CD4-positive, alpha-beta T cell (primary cell): ENCODE measurements at places on chromosomes 5 and 9.

GRCh38 chr9:21357479-21358460 is 7.1 kb upstream of the IFNA6 start:
- DNase-seq = no peak

DNA sequence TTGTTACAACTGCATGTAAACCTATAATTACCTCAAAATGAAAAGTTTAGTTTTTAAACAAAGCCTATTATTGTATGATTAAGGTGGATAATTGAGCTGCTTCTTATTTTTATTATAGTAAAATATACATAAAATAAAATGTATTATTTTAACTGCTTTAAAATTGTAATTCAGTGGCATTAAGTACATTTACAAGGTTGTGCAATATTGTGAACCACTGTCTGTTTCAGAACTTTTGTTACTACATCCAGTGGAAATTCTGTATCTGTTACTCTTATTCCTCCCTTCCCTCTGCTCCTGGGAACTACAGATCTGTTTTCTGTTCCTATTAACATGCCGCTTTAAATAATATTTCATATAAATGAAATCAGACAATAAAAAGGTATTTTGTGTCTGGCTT is 37.1 kb downstream of the ITGA1 start:
- no peak for DNase-seq

GRCh38 chr9:33690143-33690933 is 105.0 kb upstream of the PRSS3 start:
- no peak for DNase-seq

DNA sequence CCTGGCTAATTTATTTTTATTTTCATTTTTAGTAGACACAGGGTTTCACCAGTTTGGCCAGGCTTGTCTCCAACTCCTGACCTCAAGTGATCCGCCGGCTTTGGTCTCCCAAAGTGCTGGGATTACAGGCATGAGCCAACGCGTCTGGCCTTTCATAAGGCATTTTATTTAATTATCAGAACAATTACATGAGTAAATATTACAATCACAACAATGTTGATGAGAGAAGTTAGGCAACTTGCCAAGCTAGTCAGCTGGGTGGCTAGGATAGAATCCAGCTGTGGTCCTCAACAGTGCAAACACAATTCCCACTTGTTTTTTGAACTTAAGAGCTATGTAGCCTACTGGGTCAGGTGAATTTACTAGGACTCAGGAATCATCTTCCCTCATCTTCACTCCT is 22.0 kb downstream of the C9orf57 start:
- no peak for DNase-seq

GRCh38 chr9:36140086-36141084 is 3.9 kb downstream of the GLIPR2 start:
- DNase-seq = no peak

GRCh38 chr9:1738511-1739100 is 276.5 kb upstream of the SMARCA2 start:
- DNase-seq = no peak

DNA sequence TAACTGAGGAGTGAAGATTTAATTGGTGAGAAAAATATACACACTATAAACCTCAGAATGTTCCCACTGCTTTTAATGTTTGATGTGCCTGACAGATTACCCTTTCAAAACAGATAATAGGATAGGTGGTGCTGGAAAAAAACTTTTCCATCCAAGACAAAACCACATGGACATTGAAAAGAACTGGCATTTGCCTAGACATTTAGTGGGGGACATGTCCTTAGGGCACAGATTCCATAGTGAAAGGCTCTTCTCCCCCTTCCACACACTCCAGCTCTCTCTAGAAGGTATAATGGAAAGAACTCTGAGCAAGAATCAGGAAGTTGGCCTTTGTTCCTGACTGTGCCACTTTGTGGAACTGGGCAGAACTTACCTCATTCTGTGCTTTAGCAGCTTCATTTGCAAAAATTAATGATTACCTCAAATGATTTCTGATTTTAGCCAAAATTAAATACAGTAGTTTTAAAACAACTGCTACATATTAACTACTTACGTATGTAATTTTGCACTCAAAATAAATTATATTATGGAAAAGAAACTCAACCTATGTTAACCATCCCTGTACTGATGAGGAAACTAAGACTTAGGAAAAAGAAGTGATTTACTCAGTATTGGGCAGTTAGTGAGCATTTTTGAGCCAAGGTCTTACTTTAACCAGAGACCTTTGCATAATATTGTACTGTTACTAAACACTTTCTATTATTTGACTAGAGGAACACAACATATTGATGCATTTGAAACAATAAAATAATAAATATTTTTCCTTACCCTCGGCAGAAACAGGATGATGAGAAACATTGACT is 43.3 kb downstream of the TMC1 start:
- no peak for DNase-seq

- DNase-seq = no peak
These were observed 324.7 kb downstream of the TLE4 start for GRCh38 chr9:79896390-79896980.

- DNase-seq = no peak
These were observed 626.4 kb upstream of the NUDT12 start for GRCh38 chr5:104189031-104189430.

- no peak for DNase-seq
These were observed 10.0 kb downstream of the NAIF1 start for GRCh38 chr9:128056887-128057723.

- no peak for DNase-seq
These were observed 12.4 kb downstream of the SLC36A1 start for GRCh38 chr5:151459680-151460324.

GRCh38 chr5:140117523-140117922 is 3.6 kb downstream of the PURA start:
- DNase-seq = no peak

DNA sequence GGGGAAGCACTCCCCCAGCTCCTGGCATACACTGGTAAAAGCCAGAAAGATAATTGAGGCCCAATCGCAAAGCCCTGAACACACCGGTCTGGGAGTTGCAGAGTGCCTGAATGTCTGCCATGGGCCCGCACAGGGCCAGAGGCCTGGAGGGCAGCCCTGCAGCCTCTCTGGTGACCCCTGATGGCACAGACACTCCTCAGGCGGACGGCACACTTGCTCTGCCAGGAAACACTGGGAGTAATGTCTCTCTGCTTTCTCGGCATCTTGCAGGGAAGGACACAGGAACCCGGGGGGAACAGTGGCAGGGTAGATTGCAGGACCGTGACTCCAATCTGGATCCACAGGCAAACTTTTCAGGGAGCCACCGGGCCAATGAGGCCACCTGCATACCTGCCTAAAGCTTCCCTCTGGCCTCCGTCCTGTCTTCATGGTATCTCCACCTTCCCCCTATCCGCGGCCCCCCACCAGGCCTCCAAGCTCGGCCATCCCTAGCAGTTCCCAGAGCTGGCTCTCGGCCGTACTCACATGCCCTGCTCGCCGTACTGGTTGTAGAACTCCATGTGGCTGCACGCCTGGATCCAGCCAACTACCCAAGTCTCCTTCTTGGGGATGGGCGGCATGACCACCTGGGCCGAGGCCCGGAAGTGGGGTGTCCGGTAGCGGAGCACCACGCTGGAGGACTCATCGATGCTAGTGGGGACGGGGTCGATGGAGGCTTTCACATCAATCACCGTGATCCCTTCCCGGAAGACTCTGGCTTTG is 797 bp downstream of the FAM78A start:
- DNase-seq = peak; percentile 54

DNA sequence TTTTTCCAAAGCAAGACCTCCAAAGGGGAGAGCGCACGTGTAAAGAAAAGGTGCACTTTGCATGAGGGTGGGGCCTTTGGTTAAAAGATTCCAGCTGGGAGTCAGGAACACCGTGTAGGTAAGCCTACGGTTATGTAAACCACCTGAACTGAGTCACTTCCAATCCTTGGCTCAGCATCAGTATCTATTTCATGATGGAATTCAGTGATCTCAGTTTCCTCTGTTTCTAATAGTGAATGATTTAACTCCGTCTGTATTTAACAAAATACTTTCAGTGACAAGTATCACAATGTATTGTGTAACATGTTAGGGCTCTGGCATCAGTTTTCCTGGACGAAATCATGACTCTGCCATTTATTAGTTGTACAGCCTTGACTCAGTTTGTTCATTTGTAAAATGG is 1.3 kb upstream of the SVEP1 start:
- no peak for DNase-seq

GRCh38 chr9:123749580-123750202 is 180.2 kb downstream of the DENND1A start:
- no peak for DNase-seq

GRCh38 chr5:132463811-132464155 is 26.8 kb downstream of the IRF1 start:
- no peak for DNase-seq

GRCh38 chr5:139251695-139252288 is 41.7 kb upstream of the MATR3 start:
- DNase-seq = no peak

DNA sequence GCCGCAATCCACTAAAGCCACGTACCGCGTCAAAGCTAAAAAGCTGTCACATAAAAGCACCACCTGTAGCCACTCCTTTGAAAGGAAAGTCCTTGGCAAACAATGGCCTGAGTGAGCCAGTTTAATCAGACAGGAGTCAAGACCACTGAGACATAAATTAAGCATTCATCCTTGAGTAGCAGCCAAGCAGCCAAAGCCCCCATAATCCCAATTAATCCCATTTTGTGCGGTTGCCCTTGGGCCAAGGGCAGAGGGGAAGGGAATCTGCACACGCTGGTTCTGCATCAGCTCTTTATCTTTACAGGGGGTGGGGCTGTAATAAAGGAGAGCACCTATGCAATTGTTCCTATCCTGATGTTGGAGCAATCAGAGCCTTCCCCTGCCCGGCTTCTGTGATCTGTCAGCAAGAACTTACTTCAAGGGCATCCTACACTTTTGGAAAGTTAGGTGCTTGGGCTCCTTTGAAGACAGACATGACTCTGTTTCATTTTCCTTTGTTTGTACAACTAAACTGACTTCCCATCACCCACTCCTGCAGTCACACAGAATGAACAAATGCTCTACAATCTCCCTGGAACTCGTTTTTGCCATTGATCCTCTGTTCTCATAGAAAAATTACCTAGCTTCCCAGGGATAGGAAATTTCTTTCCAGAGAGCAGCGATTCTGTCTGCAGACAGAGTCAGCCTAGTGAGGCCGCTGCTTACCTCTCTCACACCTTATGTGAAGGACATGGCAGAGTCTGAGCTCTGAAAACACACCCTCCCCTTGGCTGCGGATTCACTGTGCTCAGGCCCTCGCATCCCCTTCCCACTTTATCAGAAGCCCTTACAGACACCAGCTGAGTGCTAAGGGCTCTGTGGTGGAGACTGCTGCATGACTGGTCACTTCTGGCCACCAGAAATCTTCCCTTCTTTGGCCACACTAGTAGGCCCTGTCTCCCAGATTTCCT is 116.2 kb upstream of the TBCA start:
- DNase-seq = no peak

- DNase-seq = no peak
These were observed 106.9 kb upstream of the PTCH1 start for GRCh38 chr9:95623640-95624039.

DNA sequence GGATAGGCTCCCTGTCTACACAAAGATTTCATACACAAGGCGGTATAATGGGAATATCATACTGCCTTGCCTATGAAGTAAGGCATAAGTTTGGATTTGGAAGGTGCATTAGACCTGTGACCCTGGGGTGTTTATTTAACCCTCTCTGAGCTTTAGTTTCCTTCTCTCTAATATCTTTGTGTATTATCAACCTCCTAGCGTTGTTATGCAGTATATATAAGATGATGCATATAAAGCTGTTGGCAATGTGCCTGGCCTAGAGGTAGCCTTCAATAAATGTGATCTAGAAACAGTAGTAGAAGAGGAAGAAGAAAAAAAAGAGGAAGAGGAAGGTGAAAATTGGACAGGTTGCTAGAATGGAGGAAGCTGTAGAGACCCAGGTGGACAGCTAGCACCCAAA is 311.6 kb upstream of the CLINT1 start:
- DNase-seq = no peak

DNA sequence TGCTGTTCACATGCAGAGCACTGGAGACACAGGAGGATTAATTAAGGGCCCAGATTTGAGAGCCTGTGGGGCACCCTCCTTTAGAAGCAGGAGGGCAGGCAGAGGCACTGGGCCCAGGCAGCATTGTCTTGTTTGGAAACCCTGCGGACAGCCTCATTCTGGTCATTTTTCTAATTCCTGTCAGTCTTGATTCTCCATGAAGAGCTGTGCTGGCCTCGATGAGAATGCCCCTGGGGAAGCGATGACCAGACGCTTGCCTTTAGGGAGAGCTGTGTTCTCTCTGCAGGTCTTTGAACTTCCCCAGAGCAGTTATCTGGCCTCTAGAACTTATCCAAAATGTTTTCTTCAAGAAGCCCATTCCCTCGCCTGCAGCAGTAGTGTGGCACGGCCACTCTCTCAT is 117.8 kb upstream of the PTCH1 start:
- no peak for DNase-seq

DNA sequence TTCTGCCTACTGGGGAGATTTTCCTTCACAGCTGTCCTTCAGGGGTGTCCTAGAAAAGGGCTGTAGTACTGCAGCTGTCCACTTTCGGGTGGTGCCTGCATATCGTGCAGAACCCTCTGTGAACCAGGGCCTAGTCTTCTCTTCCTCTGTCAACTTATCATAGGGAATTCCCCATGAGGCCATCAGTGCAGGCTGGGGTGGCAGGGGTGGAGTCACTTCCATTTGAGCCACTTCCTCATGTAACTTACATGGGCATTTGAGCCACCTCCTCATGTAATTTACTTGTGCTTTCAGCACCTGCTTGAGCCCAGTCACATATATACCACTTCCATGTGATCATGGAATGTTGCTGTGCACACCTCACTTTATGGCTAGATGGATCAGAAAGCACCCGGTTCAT is 742.0 kb upstream of the RGMB start:
- no peak for DNase-seq

DNA sequence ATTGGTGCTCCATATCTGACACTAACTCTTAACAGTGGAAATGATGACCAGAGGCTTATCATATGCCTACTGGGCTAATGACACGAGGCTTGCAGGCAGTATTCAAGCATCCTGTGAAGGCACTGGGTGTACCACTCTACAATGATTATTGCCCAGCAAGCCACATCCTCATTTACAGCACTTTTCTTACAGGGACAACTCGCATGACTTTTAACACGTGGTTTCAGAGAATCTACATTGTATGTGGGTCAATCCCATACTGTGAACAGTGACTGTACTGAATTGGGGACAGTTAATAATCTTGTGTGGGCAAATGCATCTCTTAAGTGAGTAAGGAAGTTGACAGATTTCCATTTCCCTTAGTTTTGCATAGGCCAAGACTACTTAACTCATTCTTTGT is 260.0 kb downstream of the TRPM3 start:
- no peak for DNase-seq

- no peak for DNase-seq
These were observed 23.1 kb upstream of the ERCC6L2 start for GRCh38 chr9:95852059-95853032.

- no peak for DNase-seq
These were observed 10.8 kb downstream of the DMRTA1 start for GRCh38 chr9:22457448-22457847.

- no peak for DNase-seq
These were observed 1.3 kb downstream of the PTPN3 start for GRCh38 chr9:109496841-109497225.

- DNase-seq = no peak
These were observed 151.2 kb upstream of the RUSC2 start for GRCh38 chr9:35338561-35339274.
